H9 (cell line): ENCODE measurements at places on chromosomes 11 and 22.

GRCh38 chr11:128497061-128497775 lies 90.1 kb downstream of the ETS1 start:
- DNase-seq = peak; percentile 29

GRCh38 chr22:48647606-48648515 lies 1179.8 kb downstream of the BRD1 start:
- no peak for DNase-seq

DNA sequence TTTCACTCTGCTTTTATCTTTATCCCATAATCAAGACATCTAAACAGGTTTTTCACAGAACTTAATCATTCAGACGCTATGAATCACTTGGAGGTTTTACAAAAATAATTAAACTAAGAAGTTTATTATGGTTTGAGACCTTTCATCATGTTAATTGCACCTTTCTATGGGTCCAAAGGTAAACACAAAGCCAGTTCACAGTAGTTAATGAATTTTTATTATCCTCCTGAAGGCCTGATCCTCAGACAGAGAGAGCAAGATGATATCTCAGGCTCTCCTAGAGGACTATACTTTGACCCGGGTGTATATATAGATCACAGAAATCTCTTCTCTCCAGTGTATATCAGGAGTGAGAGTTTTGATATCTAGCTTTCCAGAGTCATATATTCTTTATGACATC lies 1044.3 kb upstream of the RAG2 start:
- DNase-seq = no peak

DNA sequence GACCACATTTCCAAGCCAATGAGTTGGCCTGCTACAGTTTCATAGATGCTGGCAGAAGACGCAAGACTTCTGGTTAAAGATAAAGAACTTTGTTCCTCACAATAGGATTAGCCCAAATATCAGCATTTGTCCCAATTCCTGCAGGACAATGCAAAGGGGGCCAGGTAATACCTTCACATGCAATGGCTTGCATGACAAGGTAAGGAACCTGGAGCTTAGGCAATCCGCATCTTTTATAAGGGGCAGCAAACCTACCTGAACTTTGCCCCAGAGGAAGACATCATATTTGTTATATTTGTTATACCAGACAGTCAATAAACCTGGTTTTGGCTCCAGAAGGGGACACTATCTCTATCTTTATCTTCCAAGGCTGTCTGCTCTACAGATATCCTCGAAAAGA lies 5.3 kb downstream of the P2RY6 start:
- DNase-seq = no peak

- DNase-seq = no peak
Observed at GRCh38 chr11:129270446-129270845, 78.3 kb upstream of the ARHGAP32 start.

GRCh38 chr22:40009292-40009774 lies 14.6 kb downstream of the FAM83F start:
- peak; percentile 81 for DNase-seq

- DNase-seq = no peak
Observed at GRCh38 chr11:23257556-23257955, 397.3 kb upstream of the CCDC179 start.

GRCh38 chr22:49861642-49862495 lies 8.2 kb downstream of the ZBED4 start:
- no peak for DNase-seq

DNA sequence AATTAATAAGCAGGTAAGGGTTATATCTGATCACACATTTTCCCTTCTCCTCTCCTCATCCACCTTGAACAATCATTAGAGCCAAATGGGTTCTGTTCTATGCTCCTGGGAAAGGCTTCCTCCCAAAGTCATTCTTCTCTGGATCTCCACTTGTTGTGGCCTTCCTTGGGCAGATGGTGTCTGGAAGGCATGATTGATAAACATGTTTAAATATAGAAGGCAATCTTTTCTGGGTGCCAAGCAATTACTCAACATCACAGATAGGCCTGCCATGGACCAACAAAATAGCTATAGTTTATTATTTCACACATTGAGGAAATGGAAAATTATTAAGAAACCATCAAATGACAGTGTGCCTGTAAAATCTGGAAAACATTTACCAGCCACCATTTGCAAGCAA lies 73.5 kb downstream of the KCNA4 start:
- DNase-seq = no peak

DNA sequence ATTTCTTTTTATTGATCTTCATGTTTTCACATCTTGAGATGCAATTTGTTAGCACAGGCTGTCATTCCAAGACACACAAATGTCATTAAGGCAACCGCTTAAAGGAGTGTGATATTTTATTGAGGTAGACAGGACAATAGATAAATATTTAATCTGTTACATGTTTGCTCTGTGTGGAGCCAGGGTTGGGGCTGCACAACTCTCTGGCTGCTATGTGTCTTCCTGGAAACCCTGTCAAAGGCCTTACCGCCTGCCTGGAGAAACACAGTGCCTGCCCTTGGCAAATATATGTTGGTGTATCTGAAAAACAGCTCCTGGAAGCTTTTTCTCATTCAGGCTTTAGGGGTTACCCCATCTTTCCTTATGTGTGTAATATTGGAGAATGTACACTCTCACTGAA lies 139.7 kb upstream of the TEAD1 start:
- DNase-seq = no peak

DNA sequence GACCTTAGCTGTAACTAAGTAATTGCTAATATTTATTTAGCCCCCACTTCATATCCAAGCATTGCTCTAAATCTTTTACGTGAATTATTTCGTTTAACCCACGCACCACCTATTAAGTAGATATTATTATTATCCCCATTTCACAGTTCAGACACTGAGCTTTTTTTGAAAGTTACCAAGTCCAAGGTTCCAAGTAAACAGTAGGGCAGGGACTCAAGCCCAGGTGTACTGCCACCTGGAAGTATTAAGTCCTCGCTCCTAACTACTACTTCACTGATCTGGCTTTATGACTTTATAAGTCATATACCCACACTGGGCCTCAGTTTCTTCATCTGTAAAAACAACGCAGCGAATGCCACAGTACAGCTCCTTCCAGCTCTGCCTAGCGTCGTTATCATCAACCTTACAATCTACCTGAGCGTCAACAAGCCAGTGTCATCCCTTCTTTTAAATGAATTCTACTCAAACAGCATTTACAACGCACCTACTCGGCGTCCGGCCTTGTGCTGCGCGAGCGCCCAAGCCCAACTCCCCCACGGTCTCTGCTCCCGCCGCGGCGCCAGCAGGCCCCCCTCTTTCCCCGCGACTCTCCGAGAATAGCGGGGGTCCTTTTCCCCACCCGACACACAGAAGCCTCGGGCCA lies 624 bp downstream of the TMEM41B start:
- DNase-seq = no peak

DNA sequence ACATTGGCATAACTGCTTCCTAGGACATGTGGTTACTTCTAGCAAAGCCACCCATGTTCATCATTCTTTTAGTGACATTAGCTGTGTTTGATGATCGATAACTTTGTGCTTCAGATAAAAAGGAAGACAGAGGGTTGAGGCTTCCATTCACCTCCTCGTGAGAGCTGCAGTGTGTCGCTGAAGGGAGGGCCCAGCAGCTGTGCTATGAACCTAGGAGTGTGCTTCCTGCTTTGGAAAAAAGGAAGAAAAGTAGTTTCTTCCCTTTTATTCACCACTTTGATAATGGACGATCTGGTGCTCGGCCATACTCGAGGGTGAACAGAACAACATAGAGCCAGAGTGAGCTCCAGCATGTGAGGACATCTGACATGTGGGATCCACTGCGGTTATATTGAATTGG lies 6.1 kb upstream of the RFPL2 start:
- DNase-seq = no peak

DNA sequence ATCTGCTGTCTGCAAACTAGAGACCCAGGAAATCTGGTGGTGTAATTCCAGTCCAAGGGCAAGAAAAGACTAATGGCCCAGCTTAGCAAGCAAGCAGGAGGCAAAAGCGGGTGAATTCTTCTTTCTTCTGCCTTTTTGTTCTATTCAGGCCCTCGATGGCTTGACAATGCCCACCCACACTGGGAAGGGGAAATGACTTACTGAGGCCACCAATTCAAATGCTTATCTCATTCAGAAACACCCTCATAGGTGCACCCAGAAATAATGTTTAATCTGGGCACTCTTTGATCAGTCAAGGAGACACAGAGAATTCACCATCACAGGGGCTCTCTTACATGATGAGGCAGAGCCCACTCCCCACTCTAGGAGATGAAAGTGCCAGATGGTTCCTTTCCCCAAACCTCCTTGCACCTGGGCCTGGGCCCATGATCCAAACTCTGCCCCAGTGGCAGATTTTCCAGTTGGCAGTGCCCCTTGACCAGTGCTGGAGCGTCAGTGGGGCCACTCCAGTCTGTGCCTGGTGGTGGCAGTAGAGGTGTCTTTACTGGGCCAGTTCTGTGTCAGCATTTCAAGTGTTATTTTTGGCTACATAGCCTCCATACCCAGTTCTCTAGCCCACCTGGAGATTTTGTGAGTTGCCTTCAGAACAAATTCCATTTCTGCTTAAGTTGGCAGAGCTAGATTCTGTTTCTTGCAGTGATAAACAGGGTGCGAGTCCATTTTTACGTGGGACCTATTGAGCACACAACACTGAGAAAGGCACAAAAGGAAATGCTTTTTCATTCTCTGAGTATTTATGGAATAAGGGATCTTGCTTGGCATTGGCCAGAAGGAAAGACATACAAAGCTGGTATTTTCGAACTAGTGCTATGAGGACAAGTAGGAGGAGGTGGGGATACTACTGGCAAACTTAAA lies 7.5 kb downstream of the ELMOD1 start:
- DNase-seq = peak; percentile 77

DNA sequence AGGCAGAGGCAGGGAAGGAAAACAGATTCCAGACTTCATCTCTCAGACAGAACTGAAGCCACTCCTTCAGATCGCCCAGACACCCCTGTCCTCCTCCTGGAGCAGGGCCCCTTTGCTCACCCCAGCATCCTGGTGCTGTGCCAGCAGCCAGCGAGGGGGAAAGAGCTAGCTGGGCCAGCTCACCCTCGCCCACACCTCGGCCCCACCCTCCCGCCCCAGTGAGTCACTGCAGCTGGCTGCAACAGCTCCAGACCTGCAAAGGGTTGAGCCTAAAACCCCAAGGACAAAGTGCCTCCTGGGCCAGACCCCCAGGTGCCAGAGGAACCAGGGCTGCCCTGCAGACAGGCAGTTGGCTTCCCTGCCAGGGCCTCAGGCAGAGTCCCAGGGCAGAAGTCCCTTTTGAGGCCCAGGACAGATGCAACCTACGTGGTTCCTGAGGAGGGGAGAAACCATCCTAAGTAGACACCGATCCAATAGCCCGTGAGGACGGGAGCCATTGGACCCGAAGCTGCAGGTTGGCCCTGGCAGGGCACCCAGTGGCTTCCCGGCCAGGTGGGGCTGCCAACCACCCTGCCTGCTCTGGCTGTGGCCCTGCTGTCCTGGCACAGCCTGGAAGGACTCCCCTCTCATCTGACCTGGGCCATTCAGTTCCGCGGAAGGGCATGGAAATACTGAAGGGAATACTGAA lies 7.2 kb downstream of the AHNAK start:
- no peak for DNase-seq

- DNase-seq = no peak
Observed at GRCh38 chr11:117872420-117872961, 4.0 kb downstream of the FXYD6 start.

- no peak for DNase-seq
Observed at GRCh38 chr22:42856179-42856864, 751 bp downstream of the ARFGAP3 start.

- DNase-seq = no peak
Observed at GRCh38 chr11:8477151-8477550, 116.9 kb downstream of the STK33 start.

GRCh38 chr11:125412177-125412496 lies 83.9 kb downstream of the FEZ1 start:
- no peak for DNase-seq

- DNase-seq = no peak
Observed at GRCh38 chr11:47724041-47724729, 9.0 kb upstream of the AGBL2 start.

DNA sequence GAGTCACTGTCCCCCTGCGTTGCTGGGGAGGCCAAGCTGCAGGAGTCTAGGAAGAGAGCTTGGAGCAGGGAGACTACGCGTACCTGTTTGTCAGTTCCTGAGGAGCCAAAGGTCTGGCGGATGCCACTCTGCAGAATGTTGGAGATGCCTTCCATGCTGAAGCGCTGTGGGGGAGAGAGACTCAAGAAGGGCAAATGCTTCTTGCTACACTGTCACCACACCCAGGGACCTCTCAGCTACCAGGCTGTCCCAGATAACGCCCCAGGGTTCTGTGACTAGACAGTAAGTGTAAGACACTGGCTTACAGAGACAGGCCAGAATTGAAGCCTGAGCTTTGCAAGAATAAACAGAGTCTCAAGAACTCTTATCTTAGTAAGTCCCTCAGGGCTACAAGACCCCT lies 42.0 kb downstream of the FEZ1 start:
- no peak for DNase-seq

GRCh38 chr22:31243339-31244045 lies 31.4 kb downstream of the LIMK2 start:
- DNase-seq = no peak

DNA sequence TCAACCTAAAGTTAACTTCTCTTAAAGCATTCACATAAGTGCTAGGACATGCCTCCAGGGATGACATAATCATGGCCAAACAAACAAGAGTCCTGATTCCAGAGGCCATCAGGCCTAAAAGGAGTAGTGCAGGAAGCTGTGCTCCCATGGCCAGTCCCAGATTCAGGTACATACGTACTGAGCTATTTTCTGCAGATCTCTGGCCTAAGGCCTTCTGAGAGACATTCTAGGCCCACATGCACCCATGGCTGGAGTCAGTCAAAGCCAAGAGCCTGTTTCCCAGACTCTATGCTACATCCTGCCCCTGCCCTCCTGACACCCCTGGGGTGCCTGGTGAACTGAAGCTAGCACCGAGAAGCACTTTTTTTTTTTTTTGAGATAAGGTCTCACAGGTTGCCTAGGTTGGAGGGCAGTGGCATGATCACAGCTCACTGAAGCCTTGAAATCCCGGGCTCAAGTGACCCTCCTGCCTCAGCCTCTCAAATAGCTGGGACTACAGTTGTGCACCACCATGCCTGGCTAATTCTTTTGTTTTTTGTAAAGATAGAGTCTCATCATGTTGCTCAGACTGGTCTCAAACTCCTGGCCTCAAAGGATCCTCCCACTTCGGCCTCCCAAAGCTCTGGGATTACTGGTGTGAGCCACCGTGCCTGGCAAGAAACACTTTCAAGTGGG lies 553 bp downstream of the CD3D start:
- DNase-seq = no peak

DNA sequence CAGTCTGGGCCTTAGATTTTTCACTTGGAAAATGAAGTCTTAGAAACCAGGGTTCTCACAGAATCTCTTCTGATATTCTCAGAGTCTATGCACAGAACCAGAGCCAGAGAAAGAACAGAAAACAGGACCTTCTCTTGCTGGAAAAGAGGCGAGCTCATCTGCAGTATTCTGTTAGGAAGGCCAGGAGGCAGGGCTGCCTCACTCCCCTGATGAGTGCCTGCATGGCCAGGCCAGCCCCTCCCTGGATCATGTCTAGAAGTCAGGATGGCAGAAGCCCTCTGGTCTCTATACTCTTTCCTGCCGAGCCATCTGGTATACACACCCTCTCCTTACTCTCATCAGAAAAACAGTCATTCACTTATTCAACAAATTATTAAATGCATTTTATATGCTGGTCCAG lies 723 bp downstream of the OR51M1 start:
- no peak for DNase-seq

GRCh38 chr11:1138097-1138496 lies 19.7 kb upstream of the MUC5AC start:
- DNase-seq = no peak

- no peak for DNase-seq
Observed at GRCh38 chr11:19099093-19099492, 17.9 kb upstream of the ZDHHC13 start.

GRCh38 chr11:73401217-73401923 lies 25.2 kb downstream of the RELT start:
- no peak for DNase-seq

GRCh38 chr22:25406510-25407210 lies 157.8 kb upstream of the GRK3 start:
- no peak for DNase-seq
